Activated T-helper 17 cell treated with anti-CD3 and anti-CD28 coated beads, Interleukin-2, amount 50 U/mL, for 72 hours (primary cell): ENCODE measurements at places on chromosomes 1 and 21.

- ATAC-seq: no peak
Measured at GRCh38 chr1:87702455-87702854, 373.8 kb downstream of the LMO4 start.

DNA sequence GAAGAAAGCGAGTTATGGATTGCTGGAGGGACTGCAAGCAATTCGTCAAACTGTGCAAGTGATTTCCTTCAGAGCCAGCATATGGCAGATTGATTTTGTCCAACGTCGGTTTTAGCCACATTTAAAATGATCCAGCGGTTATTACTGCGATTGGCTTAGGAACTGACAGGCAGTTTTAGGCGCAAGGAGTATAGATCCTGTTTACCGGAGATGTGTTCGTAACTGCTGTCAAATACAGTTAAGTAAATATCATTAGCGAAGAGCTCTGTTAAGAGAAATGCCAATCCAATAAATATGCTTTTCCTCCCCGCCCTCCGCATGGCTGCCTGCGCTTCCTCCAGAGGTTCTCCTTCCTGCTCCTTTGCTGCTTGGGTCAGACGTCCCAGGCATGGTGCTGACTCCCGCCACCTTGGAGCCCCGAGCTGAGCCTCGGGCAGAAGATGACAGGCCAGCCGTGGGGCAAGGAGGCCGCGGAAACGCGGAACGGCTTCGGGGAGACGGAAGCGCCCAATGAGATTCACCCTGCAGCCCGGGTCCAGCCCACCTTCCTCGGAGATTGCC is 9.4 kb upstream of the BARHL2 start:
- ATAC-seq: no peak

DNA sequence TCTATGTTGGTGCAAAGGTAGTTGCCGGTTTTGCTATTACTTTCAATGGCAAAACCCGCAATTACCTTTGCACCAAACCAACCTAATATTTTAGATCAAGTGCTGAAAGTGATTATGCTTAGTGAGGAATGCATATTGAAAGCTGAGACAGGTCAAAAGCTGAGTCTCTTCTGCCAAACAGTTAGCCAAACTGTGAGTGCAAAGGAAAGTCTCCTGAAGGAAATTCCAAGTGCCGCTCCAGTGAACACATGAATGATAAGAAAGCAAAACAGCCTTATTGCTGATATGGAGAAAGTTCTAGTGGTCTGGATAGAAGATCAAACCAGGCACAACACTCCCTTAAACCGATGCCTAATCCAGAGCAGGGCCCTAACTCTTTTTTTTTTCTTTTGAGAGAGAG is 83.1 kb upstream of the ERRFI1 start:
- no peak for ATAC-seq

DNA sequence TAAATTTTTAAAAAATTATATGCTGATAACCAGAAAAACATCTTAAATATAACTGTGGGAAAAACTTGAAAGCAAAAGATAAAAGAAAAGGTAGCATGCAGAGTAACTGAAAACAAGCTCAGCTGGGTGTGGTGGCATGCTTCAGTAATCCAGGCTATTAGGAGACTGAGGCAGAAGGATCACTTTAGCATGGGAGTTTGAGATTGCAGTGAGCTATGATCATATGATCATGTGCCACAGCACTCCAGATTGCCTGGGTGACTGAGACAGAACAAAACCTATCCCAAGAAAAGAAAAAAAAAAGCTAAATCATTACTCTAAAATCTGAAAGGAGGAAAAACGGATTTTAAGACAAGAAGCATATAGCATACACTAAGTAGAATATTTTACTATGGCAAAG is 1624.0 kb downstream of the AMY1C start:
- ATAC-seq: no peak

DNA sequence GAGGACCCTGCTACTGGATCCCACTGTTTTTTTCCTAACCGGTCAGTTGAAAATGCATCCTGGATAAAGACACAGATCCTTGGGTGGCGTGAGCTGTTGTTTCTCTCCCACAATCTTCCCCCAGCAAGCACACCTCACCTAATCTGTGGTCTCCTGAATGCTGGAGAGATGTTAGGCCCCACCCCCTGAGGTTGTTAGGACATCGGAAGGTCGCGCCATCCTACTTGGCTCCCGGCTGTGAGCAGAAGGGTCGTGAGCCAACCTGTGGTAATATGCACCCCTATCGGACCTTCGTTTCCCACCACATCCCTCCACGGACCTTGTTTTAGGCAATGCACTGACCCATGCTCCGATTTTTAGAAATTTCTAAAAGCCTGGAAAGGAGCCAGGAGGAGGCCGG is 89.9 kb upstream of the IPO9 start:
- ATAC-seq: no peak

DNA sequence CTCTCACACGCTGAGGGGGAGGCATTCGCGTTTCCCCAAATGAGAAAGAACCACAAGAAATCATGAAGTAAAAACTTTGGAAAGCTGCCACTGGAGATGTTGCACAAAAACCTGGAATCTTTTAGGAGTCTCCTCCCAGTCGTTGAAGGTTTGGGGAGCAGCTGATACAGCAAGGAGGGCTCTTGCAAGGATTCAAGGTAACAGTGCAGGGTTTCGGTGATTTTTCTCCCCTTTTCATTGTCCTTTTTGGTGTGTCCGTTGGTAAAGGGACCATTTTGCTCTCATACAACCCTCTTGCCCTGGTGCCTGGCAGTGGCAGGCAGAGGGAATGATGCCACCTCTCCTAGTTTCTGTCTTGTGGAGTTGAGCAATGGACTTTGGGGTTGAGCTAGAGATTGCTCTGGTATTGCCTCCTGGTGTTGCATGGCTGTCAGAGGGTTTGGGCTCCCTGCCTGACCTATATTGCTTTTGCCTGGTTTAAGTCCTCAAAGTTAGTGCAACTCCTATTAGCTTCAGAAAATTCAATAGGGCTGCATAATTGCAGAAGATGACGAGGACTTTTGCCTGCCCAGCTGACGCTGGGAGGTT is 872 bp downstream of the BRINP2 start:
- no peak for ATAC-seq

DNA sequence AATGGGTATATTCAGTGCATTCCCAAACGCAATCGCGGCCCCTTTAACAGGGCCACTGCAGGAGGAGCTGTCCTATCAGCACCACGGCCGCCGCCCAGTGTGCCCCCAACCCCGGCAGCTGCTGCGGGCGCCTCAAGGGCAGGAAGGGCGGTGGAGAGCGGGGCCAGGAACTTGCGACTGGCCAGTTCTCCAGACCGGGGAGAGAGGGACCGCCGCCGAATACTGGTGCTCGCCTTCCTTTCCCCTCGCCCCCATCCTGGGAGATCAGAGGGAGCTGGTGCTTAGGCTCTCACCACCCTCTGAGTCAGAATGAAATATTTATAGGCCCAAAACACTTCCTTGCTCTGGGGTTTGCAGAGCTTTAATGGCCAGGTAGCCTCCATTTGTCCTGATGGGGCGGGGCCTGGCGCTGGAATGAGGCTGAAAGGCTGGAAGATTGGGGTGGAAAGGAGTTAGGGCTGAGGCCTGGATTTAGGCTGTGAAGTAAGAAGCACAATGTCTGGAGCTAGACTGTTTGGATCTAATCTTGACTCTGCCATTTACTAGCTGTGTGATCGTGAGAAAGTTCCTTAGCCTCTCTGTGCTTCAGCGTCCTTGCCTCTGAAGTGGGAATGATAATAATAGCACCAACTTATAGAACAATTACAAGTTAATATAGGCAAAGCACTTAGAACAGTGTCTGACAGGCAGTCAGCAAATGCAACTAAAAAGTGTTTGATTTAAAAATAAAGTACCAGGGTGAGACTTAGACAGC is 75.5 kb downstream of the NAV1 start:
- no peak for ATAC-seq

GRCh38 chr21:39616211-39616772 is 3.6 kb downstream of the B3GALT5 start:
- no peak for ATAC-seq

DNA sequence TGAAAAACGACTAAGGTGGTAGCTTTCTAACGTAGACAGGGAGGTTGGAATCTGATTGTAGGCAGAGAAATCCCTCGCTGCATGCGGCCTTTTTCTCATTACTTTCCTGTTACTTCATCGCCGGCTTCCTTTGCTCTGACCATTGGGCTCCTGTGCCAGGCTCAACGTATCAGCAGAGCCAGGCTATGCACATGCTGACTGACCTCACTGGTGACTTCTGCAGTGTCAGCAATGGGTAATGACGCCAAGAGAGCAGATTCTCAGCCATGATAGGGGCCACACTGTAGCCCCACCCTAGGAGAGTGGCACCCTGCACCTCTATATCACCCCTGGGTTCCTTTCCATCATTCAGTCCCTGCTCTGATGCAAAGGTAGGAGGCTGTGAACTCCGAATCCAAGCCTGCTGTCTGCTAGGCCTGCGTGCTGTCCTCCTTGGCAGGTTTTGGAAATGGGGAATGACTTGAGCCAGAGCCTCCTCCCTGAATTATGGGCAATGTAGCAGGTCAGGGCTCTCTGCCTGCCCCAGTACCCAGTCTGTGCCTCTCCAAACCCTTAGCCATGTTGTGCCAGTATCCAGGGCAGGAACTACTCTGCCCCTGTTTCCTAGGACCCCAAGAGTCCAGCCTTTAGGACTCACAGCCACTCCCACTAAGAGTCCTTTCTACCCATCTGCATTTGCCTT is 11.4 kb downstream of the PPFIA4 start:
- peak; percentile 2 for ATAC-seq

GRCh38 chr1:58768191-58768731 is 15.6 kb downstream of the JUN start:
- ATAC-seq: no peak

DNA sequence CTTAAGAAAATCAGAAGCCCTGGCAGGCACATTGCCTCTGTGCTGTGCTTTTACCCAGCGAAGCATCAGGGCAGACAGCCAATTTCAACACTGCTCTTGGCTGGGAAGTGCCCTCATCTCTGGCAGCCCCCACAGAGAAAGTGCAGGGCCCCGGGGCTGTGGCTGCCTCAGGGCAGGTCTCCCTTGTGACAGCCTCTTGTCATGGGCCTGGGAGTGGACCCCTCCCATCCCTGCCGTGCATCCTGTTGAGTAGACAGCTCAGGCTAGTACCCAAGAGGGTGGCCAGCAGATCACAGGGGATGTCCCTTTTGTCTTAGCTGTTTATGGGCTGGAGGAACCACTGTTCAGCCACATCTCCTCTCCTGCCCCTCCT is 23.3 kb downstream of the TTC34 start:
- no peak for ATAC-seq

DNA sequence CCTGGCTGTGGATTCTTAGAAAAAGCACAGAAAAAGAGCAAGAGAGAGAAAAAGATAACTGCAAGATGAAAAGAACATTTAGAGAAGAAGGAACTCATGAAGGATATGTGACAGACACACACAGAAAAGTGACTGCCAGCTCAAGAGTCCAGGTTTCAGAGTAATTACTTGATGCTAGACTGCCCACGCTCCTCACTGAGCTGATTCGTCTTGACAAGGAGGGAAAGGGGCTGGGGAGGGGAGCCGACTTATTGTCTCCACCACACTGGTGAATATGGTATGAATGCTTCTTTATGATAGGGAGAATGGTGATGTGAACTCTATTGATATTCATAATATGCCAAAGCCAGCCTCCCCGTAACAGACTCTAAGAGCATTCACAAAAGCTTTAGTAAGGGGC is 140.4 kb downstream of the BRINP2 start:
- no peak for ATAC-seq

DNA sequence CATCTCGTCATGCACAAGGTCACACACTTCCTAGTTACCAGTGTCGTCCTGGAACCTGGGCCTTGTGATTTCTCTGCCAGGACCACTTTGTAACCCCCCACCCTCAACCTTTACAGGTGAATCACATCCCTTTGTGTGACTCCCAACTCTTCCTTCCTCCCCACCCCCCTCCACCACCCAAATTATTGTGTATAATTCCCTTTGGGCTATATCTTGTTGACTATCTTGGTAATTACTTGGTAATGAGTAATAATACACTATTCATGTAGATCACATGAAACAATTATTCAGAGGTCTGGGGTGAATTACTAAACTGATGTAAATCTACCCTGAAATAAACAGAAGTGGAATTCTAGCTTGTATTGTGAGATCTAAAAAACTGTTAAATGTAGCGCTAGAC is 1.7 kb downstream of the KCNK1 start:
- ATAC-seq: no peak

DNA sequence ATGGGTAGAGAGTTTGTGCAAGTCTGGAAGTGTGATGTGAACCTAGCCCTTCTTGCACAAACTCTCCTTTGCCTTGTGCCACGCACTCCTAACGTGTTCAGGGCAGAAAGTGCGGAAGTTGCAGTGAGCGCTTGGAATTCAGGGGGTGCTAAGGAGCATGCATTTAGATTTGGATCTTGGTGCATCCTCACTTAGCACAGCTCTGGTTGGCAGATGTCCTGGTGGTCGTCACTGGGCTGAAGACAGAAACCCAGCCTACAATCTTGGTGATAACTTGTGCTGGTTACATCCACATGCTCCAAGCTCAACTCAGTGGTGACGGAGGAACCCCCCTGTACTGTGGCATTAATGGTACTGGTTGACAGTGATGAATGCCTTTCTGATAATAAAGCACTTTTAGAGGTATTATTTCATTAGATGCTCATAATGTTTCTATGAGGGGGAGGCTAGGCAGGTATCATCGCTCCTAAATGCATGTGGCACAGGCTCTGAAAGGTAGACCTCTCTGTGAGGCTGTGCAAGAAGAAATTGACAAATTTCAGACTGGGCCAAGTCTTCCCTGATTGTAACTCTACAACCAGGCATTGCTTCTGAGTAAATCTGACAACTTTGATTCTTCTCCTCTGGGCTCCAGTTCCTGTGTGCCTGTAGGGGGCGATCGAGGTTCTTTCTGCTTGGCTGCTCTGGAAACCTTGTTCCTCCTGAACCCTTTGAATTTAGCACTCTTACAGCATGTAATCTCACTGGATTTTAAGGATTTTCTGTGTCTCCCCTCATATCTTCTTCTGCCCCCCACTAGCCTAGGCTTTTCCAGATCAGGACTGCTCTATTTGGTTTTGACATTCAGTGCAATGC is 40.6 kb downstream of the MAPKAPK2 start:
- peak; percentile 60 for ATAC-seq

DNA sequence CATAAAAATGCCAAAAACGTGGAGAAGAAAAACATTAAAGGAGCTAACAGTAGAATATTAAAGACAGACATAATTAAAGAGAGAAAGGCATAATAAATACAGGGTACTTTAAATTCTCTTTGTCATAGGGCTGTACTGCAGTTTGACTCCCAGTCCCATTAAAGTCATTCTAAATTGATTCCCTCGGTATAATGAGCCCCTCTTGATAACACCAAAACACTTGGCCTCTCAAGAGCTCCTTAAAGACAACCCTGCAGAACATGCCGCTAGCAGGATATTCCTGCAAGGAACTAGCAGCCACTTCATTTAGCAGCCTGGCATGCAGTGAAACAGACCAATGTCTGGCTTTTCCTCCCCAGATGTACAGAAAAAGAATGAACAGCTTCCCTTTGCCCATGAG is 273.8 kb upstream of the ESRRG start:
- no peak for ATAC-seq
